ENCODE measurements at places on chromosomes 7 and 10. TPM values are rescaled to one million over a fixed set of nuclear protein-coding genes. Genes with fewer than 3 reads are reported as not detected.

Gene ENO4
- total RNA-seq: not detected

Gene ASIC3
- 1.6 TPM for total RNA-seq

Gene KCNH2
- 8.4 TPM for total RNA-seq

Gene CALML3
- total RNA-seq: not detected

Gene ACTL6B
- not detected for total RNA-seq

Gene MMP21
- not detected for total RNA-seq

Gene PWWP2B
- total RNA-seq: 5.2 TPM

Gene ZNF467
- 1.4 TPM for total RNA-seq

Gene DPYSL4
- not detected for total RNA-seq

Gene SLC26A3
- not detected for total RNA-seq
